ENCODE measurements at places on chromosomes 11 and 22.

GRCh38 chr11:123510579-123510905 lies 80.5 kb downstream of the GRAMD1B start:
- DNase-seq, result no peak

- DNase-seq, result no peak
These were observed 20.8 kb downstream of the SELENOO start for GRCh38 chr22:50221410-50222300.

- peak; percentile 20 for DNase-seq
These were observed 3.5 kb upstream of the POU2F3 start for GRCh38 chr11:120236169-120237107.

DNA sequence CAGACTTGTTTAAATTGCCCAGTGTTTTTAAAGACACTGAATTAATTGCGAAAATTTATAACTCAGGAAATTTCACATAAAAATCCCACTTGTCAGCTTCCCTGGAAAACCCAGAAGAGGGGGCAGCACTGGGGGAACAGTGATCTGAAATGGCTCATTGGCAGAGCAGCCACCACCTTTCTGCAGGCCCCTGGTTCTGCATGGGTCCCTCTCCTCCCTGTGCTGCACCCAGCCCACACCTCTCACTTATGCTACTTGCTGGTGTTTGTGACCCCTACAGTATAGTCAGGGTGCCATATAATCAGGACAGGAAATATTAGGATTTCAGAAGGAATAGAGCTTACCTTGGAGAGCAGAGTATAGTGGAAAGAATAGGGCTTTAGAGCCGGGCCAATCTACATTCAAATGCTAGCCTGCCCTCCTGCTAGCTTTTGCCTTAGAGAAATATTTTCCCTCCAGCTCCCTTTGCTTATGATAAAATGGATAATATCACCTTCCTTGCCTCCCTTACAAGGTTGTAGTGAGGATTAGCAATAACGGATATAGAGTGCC lies 28.5 kb upstream of the C11orf96 start:
- DNase-seq, result no peak

- no peak for DNase-seq
These were observed 50.6 kb upstream of the DEUP1 start for GRCh38 chr11:93279851-93280347.

GRCh38 chr22:23306438-23306921 lies 126.2 kb downstream of the BCR start:
- peak; percentile 91 for DNase-seq

- no peak for DNase-seq
These were observed 692 bp upstream of the MOB2 start for GRCh38 chr11:1487091-1487850.

- DNase-seq, result peak; percentile 65
These were observed 8.8 kb upstream of the UBASH3B start for GRCh38 chr11:122646549-122647340.

GRCh38 chr11:115759622-115760460 lies 255.6 kb upstream of the CADM1 start:
- DNase-seq, result no peak

- peak; percentile 31 for DNase-seq
These were observed 59.4 kb downstream of the PPFIBP2 start for GRCh38 chr11:7573193-7573557.

- DNase-seq, result no peak
These were observed 45.6 kb downstream of the GRAMD4 start for GRCh38 chr22:46665751-46666280.

- peak; percentile 5 for DNase-seq
These were observed 324.8 kb downstream of the DYNC2H1 start for GRCh38 chr11:103434073-103434411.

GRCh38 chr11:6362185-6362872 lies 27.9 kb upstream of the SMPD1 start:
- DNase-seq, result no peak

GRCh38 chr11:14904745-14905103 lies 12.7 kb upstream of the CYP2R1 start:
- peak; percentile 65 for DNase-seq

GRCh38 chr22:37137131-37137530 lies 12.6 kb downstream of the IL2RB start:
- DNase-seq, result no peak

DNA sequence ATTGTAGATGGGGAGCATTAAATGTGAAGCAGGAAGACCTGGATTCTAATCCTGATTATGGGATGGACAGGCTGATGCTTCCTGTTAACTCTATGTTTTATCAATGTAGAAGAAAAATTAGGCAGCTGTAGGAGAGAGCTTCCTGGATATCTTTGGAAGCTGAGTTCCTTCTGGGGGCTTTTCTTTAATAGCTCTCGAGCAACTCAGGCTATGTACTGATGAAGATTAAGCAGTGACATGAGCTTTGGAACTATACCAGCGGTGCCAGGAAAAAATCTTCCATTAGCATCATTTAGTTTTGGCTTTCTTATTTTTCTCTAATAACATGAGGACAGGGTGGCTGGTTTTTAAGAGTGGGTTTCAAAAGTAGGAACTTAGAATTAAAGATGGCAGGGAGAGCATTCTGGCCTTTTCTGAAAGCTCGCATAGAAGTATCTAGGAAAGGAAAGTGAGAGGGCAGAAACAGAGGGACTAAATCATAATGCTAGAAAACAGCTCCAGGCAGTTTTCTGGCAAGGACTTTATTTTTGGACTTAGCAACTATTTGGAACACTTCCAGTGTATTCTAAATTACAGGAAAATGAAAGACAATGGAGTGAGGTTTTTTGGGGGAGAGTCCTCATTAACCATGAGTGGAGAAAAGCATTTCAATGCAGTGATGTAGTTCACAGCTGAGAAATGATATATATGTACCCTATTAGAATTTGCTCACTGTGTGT lies 69.2 kb upstream of the RRM1 start:
- peak; percentile 94 for DNase-seq

- DNase-seq, result no peak
These were observed 318.3 kb downstream of the MN1 start for GRCh38 chr22:27483095-27483785.

- no peak for DNase-seq
These were observed 212 bp downstream of the HRAS start for GRCh38 chr11:535210-535518.

- peak; percentile 43 for DNase-seq
These were observed 25.8 kb downstream of the LRP5 start for GRCh38 chr11:68338051-68338780.

DNA sequence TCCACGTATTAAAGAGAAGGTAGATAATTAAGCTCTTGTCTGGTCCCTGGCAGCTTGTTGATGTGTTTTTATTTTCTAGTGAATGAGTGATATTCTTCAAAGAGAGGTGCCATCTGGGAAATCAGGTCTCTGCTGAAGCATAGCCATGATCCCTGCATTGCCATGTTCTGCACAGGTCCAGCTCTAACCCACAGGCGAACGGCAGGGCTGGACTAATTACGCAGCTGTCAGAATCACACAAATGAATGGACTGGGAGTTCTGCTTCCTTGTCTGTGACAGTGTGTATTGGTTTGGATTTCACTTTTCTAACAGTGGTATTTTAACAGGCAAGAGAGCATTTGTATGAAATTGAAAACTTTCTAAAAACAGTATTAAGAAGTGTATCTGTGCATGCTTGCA lies 235.6 kb downstream of the FAT3 start:
- DNase-seq, result no peak

- no peak for DNase-seq
These were observed 9.4 kb downstream of the FHIP1B start for GRCh38 chr11:6225024-6225423.

DNA sequence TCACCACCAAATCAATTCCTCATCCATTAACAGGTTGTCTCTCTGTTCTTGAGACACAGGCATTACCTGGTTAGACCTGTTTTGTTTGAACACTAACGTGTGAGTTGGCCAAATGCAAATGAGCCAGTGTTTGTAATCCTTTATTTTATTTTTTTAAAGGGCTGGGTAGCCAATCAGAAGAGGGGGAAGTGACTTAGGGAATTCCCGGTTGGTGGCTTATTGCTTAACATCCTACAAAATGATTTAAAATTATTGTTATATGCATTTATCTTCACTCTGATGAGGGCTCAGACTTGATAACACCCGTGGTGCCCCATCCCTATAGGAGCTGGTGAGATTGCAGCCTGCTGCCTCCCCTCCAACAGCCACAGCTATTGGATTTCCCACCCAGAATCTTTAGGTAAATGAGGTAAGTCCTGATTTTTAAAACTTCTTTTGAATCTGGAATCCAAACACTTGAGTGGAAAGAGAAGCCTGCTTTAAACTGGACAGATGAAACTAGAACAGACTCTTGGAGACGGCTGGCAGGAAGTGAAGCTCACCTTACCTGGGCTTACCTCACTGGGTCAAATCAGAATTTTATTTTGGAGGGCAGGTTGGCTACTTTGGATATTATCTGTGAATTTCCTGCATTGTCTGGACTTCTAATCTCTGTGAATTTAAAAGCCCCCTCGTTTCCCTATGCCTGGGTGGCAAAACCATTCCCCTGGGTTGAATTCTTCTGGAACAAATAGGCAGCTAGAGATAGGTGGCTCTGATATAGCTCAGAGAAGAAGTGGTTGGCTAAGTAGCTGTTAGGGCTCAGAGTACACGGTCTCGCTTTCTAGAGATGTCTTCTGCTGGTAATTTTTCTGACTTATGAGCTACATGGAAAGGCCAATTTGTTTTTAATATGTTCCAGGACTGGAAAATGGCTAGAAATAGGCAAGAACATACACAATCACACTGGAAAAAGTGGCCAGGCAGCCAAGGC lies at the start of gene EHF:
TSS of gene EHF (plus strand) at position 274 of the 973 bp plus-strand sequence. CDS start 21,538 bp downstream, outside the sequence.
- DNase-seq, result no peak

DNA sequence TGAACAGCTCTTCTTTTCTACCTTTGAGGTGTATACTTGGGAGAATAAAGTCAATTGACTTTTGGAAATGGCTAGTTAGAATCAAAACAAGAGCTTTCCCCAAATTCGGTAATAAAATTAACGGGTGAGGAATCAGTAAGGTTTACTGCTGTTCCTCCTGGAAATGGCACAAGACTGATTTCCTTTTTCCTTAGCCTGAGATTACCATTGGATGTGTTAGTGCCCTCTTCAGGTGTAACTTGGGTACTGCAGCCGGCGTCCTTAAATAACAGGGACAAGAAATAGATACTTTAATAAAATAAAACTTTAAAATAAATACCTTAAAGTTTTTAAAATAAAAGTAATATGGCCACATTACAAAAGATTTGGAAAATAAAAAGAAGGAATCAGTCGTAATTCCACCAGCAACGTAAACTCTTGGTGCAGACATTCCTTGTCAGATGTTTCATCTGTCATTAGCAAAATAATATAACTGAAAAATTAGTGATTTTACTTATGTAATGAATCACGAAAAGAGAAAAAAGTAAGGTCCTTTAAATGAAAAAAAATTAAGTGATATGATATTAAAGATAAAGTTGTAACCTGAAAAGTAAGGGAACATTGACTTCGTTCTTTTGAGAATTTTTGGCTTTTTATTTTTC lies 29.7 kb downstream of the ZFTA start:
- DNase-seq, result peak; percentile 92

DNA sequence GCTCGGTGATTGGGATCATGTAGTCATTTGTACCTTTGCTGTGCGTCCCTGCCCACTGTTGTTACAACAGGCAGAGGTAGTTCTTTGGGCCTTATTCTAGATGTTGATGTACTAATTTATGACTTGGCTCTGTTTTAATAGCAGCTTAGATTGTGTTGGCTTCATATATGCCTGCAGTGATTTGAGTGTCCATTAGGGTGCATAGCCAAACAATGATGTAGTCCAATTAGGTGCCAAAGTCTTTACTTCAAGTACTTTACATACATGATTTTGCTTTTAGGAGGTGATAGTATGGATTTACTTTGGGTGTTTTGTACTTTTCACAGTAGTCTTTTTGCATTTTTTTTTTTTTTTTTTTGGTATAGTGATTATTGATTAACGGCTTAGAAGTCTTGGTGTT lies 46.4 kb downstream of the PPP6R3 start:
- DNase-seq, result no peak

- no peak for DNase-seq
These were observed 72.4 kb upstream of the FAT3 start for GRCh38 chr11:92152245-92152644.

- no peak for DNase-seq
These were observed 764.8 kb upstream of the LUZP2 start for GRCh38 chr11:23732026-23732425.

GRCh38 chr11:105858841-105859240 lies 163.2 kb downstream of the MSANTD4 start:
- DNase-seq, result no peak

DNA sequence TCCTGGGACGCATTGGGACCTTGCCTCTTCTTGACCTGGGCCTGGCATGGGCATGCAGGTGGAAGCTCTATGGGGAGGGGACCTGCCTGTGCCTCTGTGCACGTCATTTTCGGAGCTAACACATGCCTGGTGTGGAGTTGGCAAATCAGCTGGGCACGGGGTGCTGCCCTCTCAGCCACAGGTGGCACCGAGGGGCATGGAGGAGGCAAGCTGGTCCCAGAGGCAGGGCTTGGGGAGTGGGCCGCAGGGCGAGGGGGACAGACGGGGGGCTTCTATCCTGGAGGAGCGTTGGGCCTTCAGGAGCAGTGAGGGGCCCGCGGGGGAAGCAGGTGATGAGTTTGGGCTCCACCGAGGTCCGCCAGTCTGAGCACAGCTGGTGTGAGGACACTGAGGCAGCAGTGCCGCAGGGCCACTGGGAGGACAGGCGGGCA lies 362.0 kb downstream of the TBC1D22A start:
- no peak for DNase-seq

DNA sequence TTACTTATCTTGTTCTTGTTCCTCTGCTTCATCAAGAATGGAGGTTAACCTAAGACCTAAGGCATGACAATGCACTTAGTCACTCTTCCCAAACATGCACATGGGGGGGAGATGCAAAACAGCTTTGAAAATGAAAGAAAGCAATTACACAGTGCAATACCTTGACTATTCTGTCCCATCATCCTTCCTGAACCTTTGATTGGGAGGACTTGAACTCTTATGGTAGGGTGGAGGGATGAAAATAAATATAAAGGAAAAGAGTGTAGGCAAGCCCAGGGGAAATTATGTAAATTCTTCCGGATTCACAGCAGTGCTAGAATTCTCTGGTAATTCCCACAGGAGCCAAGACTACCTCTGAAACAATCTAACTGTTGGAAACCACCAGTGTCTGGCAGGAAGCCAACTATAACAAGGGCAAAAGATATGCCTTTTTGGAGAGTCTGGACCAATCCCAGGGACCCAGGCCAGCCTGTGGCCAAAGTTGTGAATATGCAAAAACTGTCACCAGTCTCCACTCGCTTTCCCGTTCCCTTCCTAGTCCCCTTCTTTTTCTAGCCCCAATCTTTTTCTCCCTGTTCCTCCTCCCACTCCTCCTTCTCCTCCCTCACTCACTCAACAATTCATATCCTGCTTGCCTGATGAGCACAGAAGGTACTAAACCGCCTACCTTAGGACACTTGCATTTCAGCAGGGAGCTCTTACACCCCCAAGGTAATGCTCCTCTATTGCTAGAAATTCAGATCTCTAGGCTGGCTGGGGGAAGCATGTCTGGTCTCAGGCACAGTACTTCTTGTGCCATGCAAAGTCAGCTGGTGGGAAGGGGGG lies 2.5 kb upstream of the RCN1 start:
- DNase-seq, result peak; percentile 97

DNA sequence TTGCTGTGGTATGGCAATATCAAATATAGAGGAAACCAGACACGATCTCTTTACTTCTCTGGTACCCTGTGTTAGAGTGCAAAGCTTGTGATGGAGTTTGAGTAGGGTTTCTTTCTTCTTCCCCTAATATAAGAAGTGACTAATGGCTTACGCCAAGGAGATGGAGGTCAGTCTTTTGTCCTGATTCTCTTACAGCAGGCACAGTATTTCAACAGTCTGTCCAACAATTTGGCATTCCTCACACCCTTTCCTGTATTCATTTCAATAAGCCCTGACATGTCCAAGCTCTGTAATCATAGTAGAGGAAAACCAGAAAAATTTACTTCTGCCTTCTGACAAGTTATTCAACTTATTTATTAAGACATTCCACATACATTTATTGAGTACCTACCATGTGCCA lies 546.2 kb downstream of the TMEM135 start:
- DNase-seq, result no peak

GRCh38 chr11:20909995-20910726 lies 240.8 kb downstream of the NELL1 start:
- no peak for DNase-seq

All from cardiac fibroblast (primary cell).